ENCODE measurements at places on chromosomes 13 and 19. TPM values are rescaled to one million over a fixed set of nuclear protein-coding genes. Genes with fewer than 3 reads are reported as not detected.

DNA sequence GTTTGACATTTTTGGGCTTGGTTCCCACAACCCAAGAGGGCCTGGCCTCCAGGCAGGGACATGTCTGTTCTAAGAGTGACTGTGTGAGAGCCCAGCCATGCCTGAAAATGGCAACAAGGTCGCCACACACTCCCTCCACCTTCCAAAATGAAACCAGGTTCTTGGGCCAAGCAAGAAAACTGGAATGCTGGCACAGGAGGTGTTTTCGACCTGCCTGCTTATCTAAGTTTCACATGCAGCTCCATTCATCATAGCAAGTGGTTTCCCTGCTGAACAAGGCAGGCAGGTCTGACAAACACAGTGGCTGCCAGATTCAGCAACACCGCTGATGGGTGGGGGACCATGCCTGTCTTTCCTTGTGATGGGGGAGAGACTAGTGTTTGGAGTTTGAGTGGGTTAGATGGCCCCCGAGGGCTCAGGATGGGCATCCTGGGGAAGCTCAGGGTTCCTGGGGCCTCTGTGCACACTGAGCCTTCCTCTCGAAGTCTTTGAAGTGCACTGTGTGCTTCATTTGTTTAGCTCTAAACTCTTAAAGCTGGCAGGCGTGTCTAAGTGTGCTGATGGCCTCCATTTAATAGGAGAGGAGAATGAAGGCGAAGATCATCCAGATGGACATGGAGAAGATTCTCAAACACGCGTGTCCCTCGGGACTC is 17.9 kb upstream of the GAS6 start:
- no peak for DNase-seq

The GPR18 gene
- total RNA-seq, result not detected

The ARHGAP45 gene
- total RNA-seq, result 0.92 TPM

The C19orf18 gene
- total RNA-seq, result not detected

DNA sequence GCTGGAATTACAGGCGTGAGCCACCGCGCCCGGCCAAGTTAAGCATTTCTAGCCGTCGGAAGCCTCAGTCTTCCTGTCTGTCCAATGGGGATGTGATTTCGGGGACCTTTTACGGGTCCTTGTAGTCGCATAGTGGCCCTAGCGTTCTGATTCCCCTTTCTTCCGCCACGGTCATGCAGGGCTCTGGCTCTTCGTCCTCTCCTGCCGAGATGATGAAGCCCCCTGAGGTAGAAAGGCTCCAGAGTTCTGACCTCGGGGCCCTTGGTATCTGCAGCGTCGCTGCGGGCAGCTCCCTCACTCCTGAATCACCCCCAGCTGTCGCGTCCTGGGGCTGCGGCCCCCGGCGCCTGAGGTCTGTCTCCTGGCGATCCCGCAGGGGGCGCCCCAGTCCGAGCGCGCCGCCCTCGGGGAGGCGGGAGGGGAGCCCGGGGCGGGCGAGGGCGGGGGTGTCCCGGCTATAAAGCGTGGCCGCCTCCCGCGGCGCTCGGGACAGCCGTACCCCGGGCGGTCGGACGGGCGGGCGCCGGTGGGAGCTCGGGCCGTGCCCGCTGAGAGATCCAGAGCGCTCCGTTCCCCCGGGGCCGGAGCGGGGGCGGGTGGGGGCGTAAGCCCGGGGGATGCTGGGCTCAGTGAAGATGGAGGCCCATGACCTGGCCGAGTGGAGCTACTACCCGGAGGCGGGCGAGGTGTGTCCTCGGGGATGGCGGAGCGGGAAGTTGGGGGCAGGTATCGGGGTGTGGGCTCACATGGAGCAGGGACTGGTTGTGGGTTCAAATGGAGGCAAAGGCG is at the start of gene FOXA3:
Gene FOXA3, plus strand, starts transcription at position 487 of the 789 bp plus-strand sequence. Its CDS starts 131 bp downstream, at position 618.
- DNase-seq, result no peak

All from NCI-H460 (cell line).